Astrocyte of the cerebellum (primary cell): ENCODE measurements at places on chromosomes 3 and 15.

- DNase-seq: no peak
These were observed 24.6 kb downstream of the TRA2B start for GRCh38 chr3:185912929-185913901.

DNA sequence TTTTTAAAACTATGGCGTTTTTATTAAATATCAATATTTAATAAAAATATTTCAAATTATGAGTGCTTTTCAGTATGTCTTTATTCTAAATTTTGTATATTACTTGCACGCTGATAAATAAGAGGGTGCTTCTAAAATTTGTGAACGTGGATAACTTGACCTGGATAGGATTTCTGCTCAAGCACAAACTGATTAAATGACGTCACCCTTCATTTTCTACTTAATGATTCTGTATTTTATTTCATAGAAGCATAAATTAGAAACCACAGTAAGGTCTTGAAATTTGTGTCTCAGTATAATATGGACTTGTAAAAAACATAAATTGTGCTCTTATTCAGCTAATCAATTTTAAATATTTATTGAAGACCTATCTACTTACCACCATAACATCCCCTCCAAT is 903.7 kb downstream of the ROBO2 start:
- no peak for DNase-seq

DNA sequence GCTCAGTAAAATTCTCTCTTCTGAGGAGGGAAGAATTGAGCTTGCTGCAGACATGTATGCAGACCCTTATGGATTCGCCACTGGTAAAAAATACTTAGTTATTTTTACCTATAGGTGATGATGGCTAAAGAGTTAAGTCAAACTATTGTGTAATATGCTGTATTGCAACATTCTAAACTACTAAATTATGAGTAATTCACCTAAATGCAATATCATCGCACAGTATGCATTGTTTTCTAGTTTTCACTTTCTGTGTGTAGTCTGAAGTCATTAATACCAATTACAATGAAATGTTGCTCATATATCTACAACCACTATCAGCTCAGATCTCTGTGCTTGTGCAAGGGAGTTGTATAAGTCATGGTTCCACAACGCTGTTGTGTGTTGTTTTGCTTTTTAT is 48.7 kb upstream of the ROBO2 start:
- DNase-seq: no peak

DNA sequence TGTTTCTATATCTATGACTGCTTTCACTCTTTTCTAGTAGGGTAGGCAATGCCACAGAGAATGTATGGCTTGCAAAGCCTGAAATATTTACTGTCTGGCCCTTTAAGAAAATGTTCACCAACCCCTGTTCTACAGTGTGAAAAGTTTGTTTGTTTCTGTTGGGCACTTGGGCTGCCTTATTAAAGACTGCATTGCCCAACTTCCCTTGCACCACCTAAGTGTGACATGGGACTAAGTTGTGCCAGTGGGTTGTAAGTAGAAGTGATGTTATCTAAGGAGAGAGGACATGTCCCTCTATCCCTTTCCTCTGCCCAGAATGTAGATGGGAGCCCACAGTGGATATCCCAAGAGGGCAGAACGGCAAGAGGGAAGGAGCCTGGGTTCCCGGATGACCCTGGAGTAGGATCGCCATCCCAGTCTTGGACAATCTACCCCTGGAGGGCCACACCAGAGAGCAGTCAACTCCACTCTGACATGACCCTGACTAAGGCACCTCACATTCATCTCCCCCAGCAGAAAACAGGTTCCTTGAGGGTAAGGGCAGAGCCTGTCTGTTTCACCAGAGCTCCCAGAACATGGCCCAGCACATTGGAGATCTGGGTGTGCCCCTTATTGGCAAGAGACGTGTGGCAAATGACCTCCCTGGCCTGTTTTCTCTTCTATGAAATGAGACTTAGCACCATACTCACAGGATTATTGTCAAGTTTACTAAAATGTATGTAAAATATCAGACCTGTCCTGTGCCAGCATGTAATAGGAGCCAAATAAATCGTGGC is 138.8 kb downstream of the SMAD6 start:
- DNase-seq: no peak

DNA sequence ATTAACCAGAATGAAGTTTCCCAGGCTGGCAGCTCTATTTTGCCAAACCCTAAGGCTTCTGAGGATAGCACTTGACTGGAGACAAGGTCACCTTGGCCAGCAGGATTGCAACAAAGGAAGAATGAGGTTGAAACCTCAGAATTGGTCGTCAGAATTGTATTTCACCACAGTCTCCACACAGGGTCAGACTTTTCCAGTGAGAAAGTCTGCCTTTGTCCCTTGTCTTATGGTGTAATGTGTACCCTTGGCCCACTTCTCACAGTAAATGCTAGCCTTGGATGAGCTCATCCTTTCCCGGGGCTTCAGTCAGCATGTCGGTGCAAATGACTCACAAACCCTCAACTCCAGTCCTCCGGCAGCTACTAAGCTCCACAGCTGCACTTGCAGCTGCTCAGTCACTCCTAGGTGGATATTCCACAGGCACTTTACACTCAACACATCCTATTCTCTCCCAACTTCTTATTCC is 19.7 kb downstream of the SSR3 start:
- peak; percentile 100 for DNase-seq

DNA sequence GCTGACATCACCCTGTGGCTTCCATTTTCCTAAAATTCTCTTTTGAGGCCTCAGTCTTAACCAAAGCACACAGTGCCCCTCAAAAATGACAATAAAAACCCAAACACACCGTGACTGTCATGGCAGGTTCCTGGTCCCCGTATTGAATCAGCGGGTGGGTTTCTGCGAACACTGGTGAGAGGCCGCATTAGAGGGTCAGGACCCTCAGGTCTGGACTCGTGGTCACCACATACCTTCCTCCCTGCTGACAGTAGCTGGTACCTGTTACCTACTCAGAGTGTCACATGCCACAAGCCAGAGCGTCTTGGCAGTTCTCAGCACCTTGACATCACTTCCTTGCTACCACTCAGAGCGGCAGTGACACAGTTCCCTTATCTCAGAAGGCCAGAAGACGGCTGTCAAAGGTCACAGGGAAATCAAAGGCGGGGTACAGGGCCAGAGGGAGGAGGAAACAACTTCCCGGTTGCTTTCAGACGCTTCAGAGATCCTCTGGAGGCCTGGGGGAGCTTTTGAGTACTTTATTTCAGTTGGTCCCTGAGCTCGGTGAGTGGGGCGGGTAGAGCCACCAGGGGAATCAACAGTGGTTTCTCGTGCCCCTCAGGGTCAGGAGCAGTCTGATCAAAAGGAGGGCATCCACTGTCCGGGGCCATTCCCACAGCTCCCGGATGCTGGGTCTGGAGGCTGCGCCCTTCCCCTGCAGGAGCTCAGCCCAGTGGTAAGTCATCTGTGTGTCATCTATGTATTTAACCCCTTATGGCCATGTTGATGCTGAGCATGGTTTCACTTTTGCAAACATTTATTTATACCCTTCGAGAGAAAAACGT is at the start of the genes CCR5AS and CCRL2:
Gene CCR5AS, minus strand, starts transcription at position 279 of the 824 bp plus-strand sequence.
Gene CCRL2, plus strand, starts transcription at position 472 of the 824 bp plus-strand sequence. CDS start 821 bp downstream, outside the sequence.
- no peak for DNase-seq

GRCh38 chr3:196255776-196256175 is 31.8 kb downstream of the PCYT1A start:
- DNase-seq: no peak

DNA sequence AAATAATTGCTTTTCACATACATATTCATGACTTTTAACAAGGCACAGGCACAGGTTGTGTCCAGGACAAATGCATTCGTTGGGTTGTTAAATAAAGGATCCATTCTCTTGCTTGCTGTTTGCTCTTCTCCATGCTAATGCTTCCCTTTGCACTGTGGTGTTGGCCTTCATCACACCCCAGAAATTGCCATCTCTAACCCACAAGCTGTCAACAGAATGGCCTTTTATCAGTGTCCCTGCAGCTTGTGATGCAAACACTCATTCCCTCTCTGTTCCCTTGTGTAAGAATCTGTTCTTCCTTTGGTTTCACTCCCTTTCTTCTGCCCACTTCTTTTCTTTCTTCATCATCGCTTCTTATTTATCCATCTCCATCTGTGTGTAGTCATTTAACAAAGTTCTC is 72.2 kb downstream of the SLC7A14 start:
- no peak for DNase-seq

DNA sequence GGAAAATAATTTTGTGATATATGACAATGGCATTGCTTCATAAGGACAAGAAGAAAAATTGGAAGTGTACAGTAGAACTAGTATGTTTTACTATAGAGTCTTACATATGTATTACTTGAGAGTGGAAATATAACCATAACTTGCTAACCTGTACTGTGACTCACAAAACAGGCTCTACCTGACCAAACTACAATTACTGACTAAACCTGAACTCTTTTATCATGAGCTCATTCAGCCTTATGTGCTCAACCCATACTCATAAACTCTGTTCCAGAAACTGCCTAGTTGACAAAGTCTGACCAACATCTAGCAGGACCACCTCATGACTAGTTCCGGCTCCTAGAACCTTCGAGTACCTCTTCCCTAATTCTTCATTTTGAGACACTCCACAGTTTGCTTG is 6.3 kb downstream of the CDIN1 start:
- no peak for DNase-seq

DNA sequence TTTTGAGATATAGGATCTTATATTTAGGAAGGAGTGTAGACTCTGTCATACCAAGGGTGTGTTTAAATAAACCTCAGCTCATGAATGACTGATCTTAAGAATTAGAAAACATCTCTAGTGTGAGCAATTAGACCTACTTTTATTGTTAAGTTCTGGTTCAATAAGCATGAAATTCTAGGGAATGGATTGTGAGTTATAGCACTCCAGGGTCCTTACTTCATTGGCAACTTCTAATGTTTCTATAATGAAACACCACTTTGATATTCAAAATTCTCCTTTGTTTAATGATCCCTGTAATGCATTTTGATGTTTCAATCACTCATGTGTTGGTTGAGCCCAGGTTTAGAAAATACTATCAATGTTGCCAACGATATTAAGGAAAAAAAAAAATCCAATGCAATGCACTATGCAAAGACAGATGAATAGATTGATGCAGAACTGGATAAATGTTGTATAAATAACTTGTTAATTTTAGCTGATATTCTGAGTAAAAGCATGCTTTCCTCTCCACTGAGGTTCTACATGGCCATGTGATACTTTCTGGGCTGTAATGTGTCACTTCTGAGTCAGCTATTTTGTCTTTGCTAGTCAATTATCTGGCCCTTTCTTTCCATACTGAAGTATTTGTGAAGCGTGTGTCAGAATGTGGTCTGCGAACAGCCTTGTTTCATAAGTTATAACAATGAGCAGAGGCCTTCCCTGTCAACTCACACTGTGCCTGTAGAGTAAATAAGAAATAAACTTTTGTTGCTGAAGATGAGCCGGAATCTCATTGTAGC is 1035.9 kb downstream of the PLOD2 start:
- peak; percentile 39 for DNase-seq

DNA sequence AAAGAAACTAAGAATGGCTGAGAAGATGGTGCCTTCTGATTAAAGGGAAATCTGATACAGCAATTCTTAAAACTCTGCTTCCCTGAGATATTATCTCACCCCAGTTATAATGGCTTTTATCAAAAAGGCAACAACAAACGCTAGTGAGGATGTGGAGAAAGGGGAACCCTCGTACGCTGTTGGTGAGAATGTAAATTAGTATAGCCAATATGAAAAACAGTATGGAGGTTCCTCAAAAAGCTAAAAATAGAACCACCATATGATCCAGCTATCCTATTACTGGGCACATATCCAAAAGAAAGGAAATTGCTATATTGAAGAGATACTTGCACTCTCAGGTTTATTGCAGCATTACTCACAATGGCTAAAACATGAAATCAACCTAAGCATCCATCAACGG is 65.1 kb downstream of the GOLIM4 start:
- no peak for DNase-seq

DNA sequence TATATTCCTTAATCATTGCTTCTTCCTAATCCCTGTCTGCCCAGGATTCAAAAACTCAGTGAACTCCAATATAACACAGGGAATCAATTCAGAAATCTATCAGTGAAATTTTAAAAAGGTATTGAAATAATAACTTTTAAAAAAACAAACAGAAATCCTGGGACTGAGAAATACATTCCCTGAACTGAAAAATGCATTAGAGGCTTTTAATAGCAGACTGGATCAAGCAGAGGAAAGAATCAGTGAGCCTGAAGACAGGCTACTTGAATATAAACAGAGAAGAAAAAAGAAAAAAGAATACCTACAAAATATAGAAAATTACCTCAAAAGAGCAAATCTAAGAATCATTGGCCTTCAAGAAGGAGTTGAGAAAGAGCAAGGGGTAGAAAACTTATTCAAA is 54.7 kb downstream of the CEP70 start:
- no peak for DNase-seq

DNA sequence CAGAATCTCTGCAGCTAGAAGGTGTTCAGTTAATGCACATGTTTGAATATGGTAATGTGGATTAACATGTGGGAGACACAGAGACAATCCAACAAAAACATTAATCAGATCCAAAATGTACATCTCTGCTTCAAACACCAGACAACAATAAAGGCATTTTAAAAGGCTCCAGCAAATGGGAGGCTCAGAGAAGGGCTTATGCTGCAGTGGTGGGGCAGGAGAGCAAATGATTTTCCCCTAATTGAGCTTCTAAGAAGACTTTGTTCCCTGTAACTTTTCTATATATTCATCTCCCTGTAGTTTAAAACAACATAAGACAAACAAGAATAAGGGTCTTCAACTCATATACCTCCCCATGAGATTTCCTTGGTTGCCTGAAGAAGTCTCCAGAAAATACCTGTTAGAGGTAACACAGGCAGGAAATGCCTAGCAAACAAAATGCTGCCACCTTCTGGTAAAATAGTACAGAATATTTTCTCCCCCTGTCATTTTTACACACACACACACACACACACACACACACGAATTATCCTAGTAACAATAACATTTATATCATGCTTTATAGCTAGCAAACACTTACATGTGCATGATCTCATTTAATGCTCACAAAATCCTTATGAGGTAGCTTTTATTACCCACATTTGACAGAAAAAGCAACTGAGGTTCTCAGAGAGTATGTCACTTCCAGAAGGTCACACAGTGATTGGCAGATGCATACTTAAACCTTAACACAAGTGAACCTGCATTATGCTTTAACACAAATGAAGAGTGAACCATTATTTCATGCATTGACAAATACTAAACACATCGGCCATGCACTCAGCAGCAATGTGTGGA is 123.4 kb upstream of the MB21D2 start:
- peak; percentile 13 for DNase-seq

- no peak for DNase-seq
These were observed 6.4 kb downstream of the IQCF1 start for GRCh38 chr3:51896607-51897305.
